Karpas-422 (cell line): ENCODE measurements at places on chromosomes 4 and X. TPM values are rescaled to one million over a fixed set of nuclear protein-coding genes. Genes with fewer than 3 reads are reported as not detected.

GRCh38 chrX:114712466-114712865 is 128.6 kb downstream of the HTR2C start:
- DNase-seq = no peak

DNA sequence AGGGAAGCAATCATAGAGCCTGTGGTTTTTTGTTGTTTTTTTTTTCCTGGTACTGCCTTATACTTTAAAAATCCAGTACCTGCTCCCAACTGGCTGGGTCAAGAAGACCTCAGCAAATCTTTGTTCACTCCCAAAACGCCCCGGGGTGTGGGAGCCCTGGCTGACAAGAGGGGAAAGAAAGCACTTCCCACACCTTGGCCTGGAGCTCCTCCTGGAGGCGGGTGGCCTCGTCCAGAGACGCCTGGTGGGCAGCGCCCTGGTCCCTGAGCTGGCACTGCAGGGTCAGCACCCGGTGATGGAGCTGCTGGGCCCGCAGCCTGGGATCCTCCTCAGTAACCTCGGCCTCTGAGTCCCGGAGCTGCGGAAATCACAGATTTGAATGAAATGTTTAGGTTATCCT is 38.2 kb downstream of the C4orf50 start:
- DNase-seq = peak; percentile 78

- no peak for DNase-seq
These were observed 13.6 kb downstream of the ADAMTS3 start for GRCh38 chr4:72555377-72555831.

DNA sequence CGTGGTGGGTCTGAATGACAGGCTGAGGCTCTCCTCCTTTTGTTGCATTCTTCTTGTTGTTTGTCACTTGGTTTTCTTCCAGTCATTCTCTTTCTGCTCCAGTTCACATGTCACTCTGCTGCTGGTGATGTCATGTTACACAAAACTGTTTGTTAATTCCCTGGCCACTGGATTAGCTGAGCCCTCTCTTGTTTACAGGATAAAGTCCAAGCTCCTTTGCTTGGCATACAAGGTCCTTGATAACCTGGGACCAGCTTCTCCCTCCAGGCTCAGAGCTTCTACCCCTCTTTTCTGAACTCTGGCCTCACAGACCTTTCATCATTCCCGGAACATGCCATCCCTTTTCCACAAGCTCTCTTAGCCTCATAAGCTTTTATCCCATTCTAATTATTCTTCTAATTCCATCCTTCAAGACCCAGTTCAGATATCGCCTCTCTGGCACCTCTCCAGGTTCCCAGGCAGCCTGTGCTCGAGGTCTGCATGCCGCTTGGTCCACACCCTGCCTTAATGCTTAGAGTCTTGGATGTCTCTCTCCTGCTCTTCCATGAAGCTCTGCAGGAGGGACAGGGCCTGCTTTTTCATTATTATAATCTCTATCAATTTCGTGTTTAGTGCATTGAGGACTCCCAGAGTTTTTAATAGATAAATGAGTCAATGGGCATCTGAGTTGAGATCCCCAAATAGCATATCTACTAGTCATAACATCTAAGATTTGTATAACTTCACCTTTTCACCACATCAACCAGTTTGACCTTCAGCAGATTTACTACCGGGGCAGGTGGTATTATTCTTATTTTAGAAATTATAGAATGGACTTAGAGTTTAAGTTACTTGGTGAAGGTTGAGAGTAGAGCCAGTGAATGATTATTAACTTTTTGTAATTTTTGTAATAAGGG is 98.7 kb downstream of the TMEM131L start:
- DNase-seq = no peak

SSX4 gene
- not detected in 2 replicates for total RNA-seq

DNA sequence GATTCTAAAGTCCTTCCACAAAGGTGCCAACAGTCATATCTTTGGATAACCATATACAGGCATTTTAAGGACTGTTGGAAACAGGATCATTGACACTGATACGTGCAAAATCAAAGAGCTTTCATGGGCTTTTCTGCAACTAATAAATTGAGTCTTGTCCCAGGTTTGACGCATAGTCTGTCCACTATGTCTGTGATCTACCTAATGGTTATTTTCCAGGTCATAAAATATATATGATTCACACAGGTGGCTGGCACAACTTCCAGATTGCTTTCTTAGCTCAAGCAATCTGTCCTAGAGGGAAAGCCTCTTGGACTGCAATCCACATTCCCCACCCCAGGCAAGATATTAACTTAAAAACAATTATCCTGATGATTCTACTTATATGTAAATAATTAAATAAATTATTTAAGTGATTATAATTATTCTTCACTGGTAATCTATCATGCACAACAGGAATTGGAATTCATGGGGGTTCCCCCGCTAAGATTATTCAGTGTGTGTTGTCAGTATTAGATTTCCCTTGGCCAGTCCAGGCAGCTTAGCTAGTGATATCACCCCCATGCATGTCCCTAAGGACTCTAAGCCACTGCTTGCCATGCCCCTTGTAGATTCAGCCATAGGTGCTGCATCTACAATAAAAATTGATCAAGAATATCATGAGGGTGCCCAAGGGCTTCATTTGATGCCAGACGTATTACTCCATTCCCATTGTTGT is 97.8 kb downstream of the TLL1 start:
- DNase-seq = no peak

DNA sequence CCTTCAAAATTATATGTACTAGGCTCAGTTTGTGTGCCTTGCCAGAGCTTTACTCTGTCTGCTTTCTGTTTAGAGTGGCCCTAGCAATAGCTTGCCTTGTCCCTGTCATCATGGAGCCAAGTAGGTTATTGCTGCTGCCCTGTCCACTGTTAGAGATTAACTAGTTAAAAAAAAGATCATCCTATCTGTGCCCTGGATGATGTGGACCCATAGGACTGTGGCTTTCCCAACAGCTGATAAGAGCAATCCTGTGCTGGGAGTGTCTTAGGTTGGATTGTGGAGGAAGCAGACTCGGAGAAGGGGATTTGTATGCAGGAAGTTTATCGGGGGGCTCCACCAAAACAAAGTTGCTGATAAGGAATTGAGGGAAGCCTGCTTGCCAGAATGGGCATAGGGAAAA is 23.8 kb downstream of the PPP1R2C start:
- DNase-seq = no peak

FABP2 gene
- total RNA-seq = not detected in 2 replicates

- no peak for DNase-seq
These were observed 2.7 kb upstream of the MGARP start for GRCh38 chr4:139282721-139283075.

DNA sequence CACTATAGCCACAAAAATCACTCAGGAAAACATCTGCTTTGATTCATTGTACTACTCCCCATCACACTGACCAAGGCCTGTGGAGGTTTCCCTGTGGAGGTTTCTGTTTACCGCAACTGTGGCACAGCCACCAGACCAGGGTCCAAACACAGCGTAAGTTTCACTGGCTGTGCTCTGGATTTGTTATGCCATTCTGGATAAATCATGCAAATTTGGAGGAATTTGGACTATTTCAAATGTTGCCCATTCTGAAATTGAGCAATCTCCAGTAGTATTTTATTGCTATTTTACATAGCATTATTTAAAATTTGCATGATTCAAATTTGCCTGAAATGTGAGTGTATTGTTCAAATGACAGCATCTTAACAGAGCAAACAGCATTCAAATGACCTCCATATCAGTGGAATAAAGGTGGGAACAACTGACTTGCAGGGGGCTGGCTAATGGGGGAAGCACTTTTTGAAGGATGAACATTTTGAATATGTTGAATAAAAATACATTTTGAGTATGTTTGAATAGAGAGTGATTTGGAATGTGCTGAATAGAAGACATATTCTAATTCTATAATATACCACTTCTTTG is 66.1 kb upstream of the ACSL1 start:
- DNase-seq = no peak

GBA3 gene
- total RNA-seq = not detected in 2 replicates

DNA sequence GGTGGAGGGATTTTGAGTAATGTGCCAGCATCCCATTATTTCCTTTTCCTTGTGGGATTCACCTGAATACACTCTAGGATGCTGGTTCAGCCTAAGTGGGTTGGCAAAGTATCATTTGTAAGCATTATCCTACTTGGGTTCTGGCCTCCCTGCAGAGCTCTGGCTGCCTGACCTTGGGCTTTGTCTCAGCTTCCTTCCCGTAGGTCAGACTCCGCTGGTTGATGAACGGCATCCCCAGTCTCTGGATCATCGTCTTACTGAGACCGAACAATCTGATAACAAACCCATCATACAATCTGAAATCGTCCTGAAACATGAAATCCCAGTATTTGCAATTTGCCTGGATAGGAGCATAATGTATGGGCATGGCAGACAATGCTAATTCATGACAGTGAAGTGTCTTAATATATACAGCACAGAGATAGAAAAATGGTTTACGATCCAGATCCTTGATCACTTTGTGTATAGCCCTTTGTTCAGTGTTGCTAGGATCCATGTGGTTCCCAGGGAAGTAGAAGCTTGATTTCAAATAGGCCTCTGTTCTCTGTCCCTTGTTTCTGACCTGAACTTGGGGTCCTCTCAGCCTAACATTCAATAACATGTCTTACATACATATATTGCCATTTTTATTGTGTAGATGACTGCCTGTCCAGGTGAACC is 5.5 kb downstream of the MID2 start:
- no peak for DNase-seq
